Ascending aorta (tissue), 2 donors: ENCODE measurements at places on chromosomes 3 and 15. TPM values are rescaled to one million over a fixed set of nuclear protein-coding genes. Genes with fewer than 3 reads are reported as not detected.

Gene PP2D1
- not detected for total RNA-seq

Gene PHLDB2
- total RNA-seq: 58.6 TPM

Gene DZIP1L
- total RNA-seq: 23.1 TPM

DNA sequence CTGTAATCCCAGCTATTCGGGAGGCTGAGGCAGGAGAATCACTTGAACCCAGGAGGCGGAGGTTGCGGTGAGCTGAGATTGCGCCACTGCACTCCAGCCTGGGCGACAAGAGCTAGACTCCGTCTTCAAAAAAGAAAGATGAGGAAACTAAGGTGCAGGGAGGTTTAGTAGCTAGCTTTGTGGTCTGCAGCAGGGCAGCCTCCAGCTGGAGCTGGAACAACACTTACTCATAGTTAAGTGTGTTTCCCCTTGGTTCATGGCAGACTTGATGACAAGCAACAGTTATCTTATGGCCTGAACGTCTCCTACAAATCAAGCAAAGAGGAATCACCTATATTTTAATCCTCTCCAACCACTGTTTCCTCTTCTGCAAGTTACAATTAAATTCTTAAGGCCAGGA, 12.6 kb downstream of the KAT2B start:
- no peaks in the 10 kb centered on the region for H3K27me3 ChIP-seq
- H3K4me1 ChIP-seq: peaks cover 15% of the 10 kb centered on the region

DNA sequence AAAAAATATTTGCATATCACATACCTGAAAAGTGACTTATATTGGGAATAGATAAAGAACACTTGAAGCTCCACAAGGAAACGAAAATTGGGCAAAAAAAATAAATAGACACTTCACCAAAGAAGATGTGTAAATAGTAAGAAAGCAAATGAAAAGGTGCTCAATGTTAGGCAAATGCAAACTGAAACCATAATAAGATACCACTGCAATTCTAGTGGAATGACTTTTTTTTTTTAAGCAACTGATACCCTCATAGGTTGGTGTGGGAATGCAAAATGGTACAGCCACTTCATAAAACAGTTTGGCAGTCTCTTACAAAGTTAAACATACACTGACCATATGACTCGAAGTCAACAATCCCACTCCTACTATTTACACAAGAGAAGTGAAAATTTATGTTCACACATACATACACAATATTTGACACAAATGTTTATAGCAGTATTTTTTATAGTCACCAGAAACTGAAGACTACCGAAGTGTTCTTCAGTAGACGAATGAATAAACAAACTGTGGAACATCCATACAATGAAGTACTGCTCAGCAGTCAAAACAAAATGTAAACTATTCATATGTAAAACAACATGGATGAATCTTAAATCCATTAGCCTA, 176.3 kb downstream of the ZMAT3 start:
- H3K4me3 ChIP-seq: no peak overlapping the region
- no peak overlapping the region for H3K27ac ChIP-seq
- H3K36me3 ChIP-seq: no peaks in the 10 kb centered on the region
- no peaks in the 10 kb centered on the region for H3K4me1 ChIP-seq
- no peak for DNase-seq

GRCh38 chr3:110743202-110743601, 328.4 kb upstream of the NECTIN3 start:
- no peaks in the 10 kb centered on the region for H3K4me1 ChIP-seq
- DNase-seq: no peak
- no peaks in the 10 kb centered on the region for H3K27me3 ChIP-seq
- no peak overlapping the region for H3K4me3 ChIP-seq

DNA sequence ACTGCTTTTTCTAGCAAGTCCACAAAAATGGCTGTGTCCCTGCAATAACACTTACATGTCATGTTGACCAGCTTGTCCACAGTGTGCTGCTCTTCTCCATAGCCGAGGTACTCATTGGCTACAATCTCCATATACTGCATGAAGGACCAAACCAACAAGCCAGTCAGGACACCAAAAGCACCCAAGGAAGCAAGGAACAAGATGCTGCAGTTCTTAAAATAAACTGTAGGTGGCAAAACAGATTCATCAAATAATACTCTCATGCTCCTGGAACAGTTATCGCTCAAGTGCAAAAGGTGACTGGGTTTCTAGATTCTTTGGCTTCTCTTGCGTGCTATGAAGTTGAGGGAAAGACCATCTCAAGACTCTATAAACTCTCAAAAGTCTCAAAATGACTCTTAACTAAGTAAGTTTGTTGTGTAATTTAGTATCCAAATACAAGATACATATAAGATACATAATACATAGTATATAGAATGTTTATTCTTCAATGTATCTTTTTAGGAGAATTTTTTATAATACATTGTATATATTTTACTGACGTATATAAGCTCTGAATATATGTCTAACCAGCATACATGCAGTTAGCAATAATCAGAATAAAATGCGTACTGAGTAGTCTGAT, 57.0 kb downstream of the NEK10 start:
- H3K27me3 ChIP-seq: no peaks in the 10 kb centered on the region
- no peak overlapping the region for H3K27ac ChIP-seq
- no peaks in the 10 kb centered on the region for H3K4me1 ChIP-seq
- DNase-seq: no peak
- no peaks in the 10 kb centered on the region for H3K36me3 ChIP-seq

DNA sequence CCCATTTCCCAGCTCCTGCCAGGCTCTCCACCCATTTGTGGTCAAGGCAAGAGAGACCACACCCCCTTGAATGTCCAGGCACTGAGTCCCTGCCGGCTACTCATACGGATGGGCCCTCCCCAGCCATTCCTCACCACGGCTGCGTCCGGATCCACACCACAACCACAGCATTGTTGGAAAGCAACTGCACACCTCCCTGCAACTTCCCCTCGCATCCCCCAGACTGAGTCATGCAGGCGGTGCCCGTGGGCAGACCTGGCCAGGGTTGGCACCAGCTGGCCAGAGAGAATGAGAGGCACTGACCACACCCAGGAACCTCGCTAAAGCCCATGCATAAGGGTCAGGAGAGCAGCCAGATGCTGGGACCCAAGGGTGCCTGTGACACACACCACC, 30.5 kb downstream of the LOXL1 start:
- peaks cover 38% of the 10 kb centered on the region for H3K4me1 ChIP-seq
- peak overlapping the region; percentile 68 for H3K27ac ChIP-seq
- no peaks in the 10 kb centered on the region for H3K27me3 ChIP-seq
- no peaks in the 10 kb centered on the region for H3K36me3 ChIP-seq
- H3K4me3 ChIP-seq: no peak overlapping the region

DNA sequence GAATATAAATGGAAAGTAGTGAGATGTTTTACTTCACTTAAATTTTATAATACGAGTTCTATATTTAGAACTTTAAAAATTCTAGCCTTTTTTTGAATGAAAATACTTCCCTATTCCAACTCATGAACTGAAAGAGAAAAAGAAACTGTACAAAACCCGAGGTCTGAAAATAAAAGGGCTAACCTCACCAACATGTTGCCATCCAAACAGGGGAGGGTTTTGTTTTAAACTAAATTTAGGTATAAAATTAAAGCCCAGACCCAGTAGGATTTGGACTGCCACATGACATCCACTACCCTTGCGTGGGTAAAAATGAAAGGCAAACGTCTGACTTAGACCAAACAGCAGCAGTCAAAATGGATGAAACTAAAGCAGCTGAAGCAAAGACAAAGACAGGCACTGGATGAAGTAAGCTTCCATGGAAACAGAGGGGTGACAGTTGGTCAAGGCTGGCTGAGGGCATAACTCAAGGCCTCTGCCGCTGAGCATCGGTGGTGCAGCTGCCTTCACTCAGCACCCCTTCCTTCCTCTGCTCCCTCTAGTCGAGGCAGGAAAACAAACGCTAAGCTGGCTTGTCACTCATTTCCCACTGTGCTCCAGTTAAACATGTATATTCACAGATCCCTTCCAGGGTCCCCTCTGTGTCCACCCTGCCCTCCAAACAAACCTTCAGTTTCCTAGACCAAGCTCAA, 58.1 kb downstream of the TM4SF4 start:
- DNase-seq: no peak
- peak overlapping the region; percentile 2 for H3K4me3 ChIP-seq
- peaks cover 65% of the 10 kb centered on the region for H3K4me1 ChIP-seq
- H3K27ac ChIP-seq: peak overlapping the region; percentile 82
- H3K36me3 ChIP-seq: no peaks in the 10 kb centered on the region

GRCh38 chr15:101010781-101011180, 91.6 kb downstream of the LRRK1 start:
- H3K27me3 ChIP-seq: no peaks in the 10 kb centered on the region
- no peak overlapping the region for H3K27ac ChIP-seq
- H3K36me3 ChIP-seq: peaks cover 15% of the 10 kb centered on the region
- peaks cover 3% of the 10 kb centered on the region for H3K4me1 ChIP-seq
- DNase-seq: no peak

DNA sequence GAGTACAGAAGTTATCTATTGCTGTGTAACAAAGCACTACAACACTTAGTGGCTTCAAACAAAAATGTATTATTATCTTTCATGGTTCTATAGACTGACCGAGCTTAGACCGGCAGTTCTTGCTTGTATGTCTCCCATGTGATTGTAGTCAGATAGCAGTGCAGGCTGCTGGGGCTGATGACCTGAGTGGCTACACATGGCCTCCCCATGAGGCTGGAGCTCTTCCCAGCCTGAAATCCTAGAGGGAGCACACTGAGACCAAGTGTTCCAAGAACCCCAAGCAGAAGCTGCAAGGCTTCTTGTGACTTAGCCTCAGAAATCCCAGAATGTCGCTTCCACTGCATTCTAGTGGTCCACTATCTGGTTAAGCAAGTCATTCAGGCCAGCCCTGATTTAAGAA, 141.2 kb upstream of the TLE3 start:
- H3K27ac ChIP-seq: no peak overlapping the region
- H3K36me3 ChIP-seq: no peaks in the 10 kb centered on the region
- no peak overlapping the region for H3K4me3 ChIP-seq
- no peak for DNase-seq
- no peaks in the 10 kb centered on the region for H3K27me3 ChIP-seq
- no peaks in the 10 kb centered on the region for H3K4me1 ChIP-seq

DNA sequence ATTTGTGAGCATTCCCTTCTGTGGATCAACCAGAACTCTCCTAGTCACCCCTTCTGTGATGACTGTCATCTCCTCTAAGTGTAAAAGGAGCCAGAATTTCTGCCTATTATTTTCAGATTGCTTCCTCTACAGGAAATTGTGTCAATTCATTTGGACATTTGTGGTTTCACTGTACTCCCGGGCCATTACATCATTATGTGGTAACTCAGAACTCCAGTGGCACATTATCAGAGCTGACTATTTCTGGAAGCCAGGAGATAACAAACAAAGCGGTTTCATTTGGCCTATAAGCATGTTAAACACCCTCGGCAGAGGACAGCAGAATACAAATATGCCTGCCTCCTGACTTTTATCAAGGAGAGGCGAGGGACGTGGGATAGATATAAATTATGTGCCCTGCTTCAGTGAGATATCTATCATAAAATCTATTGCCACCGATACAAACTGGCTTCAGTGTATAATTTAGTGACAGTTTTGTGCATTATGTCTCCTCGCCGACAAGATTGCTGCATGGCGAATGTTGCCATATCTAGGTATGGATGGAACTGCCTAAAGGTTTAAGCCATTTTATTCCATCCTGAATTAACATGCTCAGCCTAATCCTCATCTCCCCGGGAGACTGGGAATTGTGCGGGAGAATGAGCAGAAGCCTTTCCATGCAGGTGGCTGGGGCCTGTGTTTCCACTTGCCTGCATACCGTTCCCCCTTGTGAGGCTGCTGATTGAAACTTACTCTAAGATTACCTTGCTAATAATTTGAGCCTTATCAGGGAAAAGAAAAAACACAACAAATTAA, 193.4 kb upstream of the SEMA6D start:
- no peaks in the 10 kb centered on the region for H3K27me3 ChIP-seq
- H3K4me3 ChIP-seq: no peak overlapping the region
- DNase-seq: no peak
- H3K4me1 ChIP-seq: no peaks in the 10 kb centered on the region
- H3K36me3 ChIP-seq: no peaks in the 10 kb centered on the region
- no peak overlapping the region for H3K27ac ChIP-seq
